ENCODE measurements at places on chromosomes 12 and 14.

- no peak for DNase-seq
Measured at GRCh38 chr12:66423266-66423665, 121.0 kb downstream of the HELB start.

GRCh38 chr14:79050787-79051727 is 880.9 kb downstream of the NRXN3 start:
- no peak for DNase-seq

DNA sequence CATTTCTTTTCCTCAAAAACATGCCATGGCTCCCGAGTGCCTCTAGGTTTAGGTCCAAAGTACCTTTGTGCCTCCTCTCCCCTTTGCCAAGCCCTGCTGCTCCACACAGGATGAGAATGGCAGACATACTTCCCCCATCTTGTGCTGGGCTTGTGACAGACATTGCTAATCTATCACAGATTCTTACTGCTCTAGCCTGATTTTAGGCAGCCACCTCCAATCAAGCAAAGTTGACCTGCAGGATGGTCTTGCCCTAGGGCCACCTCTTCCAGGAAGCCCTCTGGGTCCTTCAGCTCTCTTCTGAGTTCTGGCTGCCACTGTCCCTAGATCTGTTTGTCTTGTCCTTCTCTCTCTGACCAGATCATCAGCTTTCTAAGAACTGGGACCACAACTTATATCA is 20.5 kb downstream of the FOXN4 start:
- DNase-seq = no peak

GRCh38 chr12:32437095-32437515 is 37.7 kb downstream of the FGD4 start:
- no peak for DNase-seq

DNA sequence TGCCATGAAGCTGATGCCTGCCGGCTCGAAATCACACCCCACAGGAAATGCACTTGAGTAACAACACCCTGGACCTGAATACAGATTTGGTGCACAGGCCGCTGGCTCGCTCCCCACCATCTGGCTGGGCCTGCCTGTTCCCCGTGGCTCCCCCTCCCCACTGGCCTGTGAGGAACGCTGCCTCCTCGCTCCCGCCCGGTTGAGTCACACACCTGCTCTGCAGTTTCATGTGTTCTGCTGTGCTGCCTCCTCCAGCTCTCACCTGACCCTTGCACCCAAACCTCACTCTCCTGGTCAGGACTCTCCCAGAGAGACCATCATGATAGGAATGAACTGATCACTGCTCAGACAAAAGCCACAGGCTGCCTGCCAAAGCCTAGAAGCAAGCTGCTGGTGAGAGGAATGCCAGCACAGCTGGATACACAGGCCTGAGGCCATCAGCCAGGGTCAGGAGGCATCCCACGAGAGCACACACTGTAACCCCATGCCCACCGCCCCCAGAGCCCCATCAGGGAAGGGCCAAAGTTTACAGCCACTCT is 3.8 kb upstream of the SIVA1 start:
- DNase-seq = no peak

GRCh38 chr12:58812214-58812613 is 108.1 kb downstream of the LRIG3 start:
- no peak for DNase-seq

DNA sequence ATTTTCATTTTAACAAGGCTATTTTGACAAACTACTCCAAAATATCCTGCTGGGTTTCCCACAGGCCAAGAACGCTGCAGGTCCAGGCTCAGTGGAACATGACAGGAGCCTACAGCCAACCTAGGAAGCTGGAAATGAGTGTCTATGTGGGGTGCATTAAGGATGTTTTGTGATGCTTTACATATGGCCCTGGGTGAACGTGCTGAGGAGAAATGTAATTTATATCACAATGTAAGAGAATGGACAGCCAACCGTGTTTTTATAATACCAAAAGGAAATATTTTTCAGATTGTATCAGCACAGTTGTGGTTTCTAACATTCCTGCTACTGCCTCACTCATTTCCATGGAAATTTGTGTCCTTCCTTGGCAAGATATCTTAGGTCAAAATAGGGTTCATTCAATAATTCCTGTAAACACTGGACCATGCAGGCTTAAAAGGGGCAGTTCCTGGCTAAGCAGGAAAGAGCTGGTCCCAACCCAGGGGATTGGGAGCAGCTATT is 51.5 kb downstream of the ST8SIA1 start:
- DNase-seq = no peak

- DNase-seq = no peak
Measured at GRCh38 chr12:108916336-108916735, 36.4 kb downstream of the DAO start.

DNA sequence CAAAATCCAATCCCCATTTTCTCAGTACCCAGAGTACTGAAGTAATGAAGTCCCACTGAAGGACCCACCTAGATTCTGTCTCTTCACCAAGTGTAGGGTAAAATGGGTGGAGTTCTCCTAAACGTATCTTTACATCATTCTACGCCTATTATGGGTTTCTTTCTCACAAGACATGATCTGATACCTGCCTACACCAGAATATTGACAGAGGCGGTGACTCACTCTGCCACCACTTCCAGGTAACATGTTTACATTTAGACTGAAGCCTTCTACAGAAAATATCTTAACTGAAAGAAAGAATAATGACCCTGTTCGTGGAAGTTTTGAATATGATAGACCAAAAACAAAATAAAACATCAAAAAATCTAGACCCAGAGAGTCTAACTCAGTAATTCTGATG is 89.8 kb downstream of the BTG1 start:
- DNase-seq = peak; percentile 15
